ENCODE measurements at places on chromosomes 13 and 19. TPM values are rescaled to one million over a fixed set of nuclear protein-coding genes. Genes with fewer than 3 reads are reported as not detected.
A peak's percentile ranks its signal among the peaks of the same experiment; 100 is the strongest.

DNA sequence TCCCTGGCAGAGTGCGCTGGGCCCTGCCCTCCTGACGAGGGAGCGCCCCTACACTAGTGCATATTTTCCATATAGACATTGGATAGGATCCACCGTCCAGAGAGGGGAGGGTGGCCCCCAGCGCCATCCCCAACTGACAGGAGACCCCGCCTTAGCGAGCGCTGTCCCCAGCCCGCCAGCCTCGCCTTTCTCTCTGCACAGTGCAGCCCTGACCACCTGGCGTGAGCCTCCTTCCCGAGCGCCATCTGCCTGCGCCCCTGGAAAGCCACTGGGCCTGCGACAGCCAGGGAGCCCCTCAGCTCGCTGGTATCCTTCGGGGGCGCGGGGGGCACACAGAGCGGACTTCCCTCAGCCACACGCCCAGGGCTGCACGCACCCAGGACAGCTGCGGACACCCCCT, 42.1 kb upstream of the ATP12A start:
- no peak for DNase-seq

GRCh38 chr19:38554676-38555141, 63.0 kb downstream of the MAP4K1 start:
- DNase-seq, result no peak

Gene PSG4
- total RNA-seq, result not detected

DNA sequence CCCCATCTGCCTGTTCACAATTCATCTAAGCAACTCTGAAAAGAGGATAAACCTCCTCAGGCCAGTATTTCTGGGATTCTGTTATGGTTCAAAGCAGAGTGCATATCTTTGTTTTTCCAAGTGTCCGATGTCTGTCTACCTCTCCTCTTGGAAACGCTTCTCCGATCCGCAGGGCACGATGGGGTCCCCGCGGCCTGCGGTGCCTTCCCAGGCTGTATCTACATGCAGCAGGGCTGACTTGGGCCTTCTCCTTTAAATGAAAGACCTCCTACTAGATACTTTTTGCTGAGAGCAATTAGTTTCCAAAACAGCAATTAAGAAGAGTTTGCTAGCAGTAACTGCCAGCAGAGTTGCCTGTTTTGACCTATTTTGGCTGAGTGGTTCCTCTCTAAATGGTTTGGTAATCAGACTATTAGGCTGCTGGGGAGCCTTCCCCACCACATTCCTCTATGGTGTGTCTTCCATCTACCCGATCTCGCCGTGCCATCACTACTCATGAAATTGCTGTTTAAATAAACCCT, 23.5 kb downstream of the COL4A2 start:
- no peak for DNase-seq

Gene PRR20D
- not detected for total RNA-seq

GRCh38 chr13:98237331-98237730, 60.3 kb upstream of the RNF113B start:
- no peak for DNase-seq

Gene JAK3
- 121 TPM for total RNA-seq

DNA sequence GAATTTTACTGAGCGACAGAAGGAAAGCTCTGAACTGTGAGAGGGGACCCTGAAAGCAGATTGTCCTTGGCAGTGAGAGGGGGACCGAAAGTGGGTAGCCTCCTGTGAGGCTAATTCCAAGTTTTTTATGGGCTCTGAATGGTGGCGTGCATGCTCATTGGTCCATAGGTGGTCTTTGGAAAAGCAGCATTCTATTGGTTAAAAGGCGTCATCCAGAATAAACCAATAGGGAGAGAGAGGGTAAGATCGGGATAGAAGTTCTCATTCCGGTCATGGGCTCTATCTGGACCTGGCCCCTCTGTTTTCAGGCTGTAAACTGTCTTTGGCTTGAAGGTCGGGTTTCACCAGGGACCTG, 539.8 kb upstream of the PCDH9 start:
- DNase-seq, result no peak

Gene TJP3
- 8.2 TPM for total RNA-seq

Gene FBN3
- not detected for total RNA-seq

Gene RANBP3
- 82.7 TPM for total RNA-seq

DNA sequence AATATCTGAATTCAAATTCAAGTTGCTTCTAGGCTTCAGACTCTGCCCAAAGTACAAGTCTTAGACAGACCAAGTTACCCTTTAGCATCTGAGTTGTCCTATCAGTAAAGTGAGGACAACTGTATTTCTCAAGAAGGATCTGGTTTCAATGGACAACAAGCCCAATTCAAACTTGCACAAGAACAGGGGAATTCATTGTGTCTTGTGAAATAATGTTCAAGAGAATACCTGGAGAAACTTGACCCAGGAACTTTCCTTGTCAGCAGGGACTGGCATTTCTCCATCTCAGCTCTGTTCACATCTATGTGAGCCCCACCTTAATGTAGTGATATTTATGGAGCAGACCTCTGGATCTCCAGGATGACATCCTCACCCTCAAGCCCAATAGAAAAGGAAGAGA, 894.9 kb upstream of the SLC10A2 start:
- DNase-seq, result no peak

DNA sequence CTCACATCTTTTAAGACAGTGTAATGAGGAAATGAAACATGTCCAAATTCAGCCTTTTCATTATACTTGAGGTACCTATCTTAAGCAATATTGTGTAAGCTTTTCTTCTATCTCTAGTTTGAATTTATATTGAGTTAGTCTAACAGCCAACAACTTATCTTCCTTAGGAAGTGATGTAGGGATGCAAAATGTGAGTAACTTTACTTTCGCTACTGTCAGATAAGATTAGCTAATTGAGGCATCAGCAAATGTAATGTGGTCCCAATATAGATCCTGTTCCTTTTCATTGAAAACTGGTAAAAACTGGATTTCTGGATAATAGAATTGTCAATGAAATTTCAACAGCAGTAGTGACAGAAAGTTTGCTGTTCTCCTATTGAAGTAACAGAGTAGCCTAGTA, 902.2 kb downstream of the GPC5 start:
- DNase-seq, result no peak

GRCh38 chr13:97810152-97810551, 143.3 kb upstream of the IPO5 start:
- no peak for DNase-seq

- no peak for DNase-seq
These were observed 146.0 kb downstream of the NDFIP2 start for GRCh38 chr13:79626924-79627323.

- DNase-seq, result no peak
These were observed at the start of gene CACNG6 for GRCh38 chr19:53991224-53992113. CACNG6 (plus strand) TSS chr19:53991637; CDS start chr19:53992878, 1,241 bp downstream.

DNA sequence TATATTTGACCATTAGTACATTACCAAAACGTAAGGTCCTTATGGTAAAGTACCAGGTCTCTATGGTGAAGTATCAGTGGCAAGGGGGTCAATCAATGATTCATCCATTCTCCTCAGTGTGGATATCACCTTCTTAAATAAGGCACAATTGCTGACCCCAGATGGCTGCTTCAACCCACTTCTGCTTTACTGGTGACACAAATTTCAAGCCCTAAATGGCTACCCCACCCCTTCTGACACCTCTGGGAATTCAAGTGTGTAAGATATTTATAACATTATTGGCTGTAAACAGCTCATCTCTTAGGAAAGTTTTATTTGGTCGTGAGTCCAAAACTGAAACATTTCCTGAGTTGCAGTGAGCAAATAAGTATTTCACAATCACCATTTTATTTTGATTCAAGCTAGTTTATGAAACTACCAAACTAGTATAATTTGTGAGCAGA, 7.9 kb upstream of the WBP4 start:
- peak; percentile 60 for DNase-seq

DNA sequence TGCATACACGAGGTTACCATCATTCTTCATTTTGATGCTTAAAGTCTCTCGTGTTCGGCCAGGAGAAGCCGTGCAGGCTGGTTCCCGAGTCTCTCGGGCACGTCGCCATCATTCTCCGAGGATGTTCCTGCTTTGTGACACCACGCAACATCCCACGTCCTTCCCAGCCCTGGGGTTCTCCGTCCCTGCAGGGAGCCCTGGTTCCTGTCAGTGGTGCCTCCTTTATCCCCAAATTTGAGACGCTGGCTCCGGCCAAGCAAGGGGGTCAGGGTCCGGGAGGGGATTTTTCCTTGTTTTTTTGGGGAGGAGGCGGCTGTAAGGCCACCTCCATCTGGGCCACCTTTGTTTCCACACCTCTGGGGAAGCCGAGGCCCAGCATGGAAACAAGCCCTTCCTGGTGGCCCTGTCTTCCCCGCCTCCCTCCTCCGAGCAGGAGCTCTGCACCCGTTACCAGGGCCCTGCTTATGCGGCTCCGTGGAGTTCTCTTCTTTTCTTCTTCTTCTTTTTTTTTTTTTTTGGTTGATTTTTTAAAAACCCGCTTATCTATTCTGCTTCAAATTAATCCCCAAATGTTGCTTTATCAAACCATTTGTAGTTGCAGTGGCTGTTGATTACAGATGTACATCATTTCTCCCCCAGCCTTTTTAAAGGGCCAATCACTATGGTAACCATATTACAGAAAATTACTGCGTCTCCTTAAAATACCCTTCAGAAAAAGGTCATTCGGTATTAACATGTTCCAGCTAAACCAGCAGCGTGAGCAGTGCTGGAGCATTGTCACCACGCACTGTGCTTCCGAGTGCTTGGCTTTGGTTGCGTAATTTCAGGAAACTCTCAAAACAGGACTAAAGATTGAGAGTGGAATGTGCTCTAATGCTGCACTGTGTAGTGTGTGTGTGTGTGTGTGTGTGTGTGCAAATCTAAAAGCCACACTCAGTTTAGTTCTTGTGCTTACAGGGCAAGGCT, 50.4 kb downstream of the TEX29 start:
- DNase-seq, result no peak

GRCh38 chr13:76696370-76696769, 189.8 kb downstream of the KCTD12 start:
- DNase-seq, result no peak

Gene PSG7
- total RNA-seq, result not detected

Gene HMG20B
- 36.6 TPM for total RNA-seq

- peak; percentile 73 for DNase-seq
These were observed at the start of gene ZNF835 for GRCh38 chr19:56671613-56671994. ZNF835 (minus strand) TSS chr19:56671757; CDS start chr19:56665198, 6,559 bp downstream.

Gene SRRM5
- total RNA-seq, result 0.25 TPM

DNA sequence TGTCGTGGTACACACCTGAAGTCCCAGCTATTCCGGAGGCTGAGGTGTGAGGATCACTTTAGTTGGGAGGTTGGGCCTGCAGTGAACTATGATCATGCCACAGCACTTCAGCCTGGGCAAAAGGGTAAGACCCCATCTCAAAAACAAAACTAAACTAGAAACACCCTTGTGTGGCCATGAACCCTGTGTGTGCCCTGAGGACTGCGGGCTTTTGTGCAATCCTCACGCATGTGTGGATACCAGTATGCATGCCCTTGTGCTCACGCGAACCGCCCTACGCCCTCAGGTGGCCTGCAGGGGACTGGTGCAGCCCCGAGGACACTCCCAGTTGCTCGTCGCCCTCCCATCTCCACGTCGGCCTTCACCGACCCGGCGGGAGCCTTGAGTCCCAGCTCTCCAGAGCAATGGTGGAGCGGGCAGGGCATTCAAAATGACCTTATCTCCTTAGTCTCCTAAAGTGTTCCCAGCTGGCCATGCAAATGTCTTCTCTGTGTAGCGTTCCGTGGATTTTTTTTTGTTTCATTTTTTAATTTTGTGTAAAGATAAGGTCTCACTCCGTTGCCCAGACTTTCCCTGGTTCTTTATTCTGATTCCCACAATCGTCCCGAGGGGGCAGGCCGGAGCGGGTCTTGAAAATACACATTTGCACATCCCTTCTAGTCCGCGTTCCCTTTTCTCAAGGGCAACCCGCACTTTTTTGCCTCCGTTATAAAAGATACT, 868 bp upstream of the EGLN2 start:
- peak; percentile 70 for DNase-seq

DNA sequence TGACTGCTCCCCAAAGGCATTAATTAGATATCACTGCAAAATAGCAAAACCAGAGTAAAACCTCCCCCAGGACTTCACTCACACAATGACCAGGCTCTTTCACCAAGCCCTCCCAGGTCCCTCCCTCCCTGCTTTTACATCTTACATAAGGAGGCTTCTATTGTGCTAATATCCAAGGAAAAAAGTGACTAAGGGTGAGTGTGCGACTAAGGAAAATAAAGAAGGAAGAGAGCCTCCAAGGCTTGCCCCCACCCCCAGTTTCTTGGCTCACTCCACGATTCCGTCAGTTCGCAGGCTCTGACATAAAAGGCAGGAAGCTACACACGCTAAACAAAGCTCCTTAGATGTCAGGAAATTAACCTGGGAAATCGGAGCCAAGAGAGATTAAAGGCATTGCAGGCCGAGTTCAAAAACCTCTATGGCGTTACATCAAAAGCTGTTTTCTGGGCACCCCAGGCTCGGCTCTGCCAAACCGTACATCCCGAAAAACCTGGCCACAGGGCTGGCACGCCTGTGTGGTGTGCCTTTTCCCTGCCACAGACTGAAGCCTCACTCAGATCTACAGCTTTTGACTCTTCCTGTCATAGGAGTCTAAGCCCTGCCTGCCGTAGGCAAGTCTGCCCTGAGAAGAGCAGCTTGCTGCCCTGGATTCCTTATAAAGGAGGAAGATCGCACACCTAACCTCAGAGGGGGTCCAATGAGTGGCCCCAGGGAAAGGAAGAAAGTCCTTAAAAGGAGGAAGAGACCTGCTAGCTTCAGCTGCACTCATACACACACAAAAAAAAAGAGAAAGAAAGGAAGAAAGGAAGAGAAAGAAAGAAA, 67.0 kb upstream of the SERP2 start:
- no peak for DNase-seq

DNA sequence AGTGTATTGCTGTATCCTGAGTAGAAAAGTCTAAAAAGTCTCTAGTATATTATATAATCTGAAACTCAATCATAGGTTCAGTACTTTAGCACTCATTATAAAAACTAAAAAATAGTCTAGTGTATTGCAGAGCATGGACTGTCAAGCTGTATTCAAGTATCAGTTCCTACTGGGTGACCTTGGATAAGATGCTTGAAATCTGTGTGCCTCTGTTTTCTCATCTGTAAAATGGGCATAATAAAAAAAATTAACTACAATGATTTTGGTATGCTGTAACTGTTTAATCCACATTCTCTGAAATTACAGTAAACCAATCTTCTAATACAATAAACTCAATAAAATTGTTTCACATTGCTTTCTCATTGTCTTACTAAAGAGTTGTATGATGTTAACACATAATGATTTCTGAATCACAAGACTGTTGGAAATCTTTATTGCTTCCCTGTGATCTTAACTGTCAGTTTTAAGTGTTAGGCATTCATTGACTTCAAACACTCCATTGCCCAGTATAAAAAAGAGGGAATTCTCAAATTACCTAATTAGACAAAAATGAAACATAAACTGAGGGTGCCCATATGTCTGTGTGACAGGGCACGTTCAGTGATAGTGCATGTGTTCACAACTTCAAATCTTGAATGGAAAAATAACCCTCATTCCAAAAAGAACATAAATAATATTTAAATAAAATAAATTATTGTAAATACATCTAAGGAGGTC, 2.2 kb downstream of the STARD13 start:
- DNase-seq, result no peak

Gene C5AR1
- total RNA-seq, result 5.8 TPM

Data from CD4-positive, alpha-beta T cell (primary cell).